CMK (cell line): ENCODE measurements at places on chromosomes 3 and 15.
A peak's percentile ranks its signal among the peaks of the same experiment; 100 is the strongest.

DNA sequence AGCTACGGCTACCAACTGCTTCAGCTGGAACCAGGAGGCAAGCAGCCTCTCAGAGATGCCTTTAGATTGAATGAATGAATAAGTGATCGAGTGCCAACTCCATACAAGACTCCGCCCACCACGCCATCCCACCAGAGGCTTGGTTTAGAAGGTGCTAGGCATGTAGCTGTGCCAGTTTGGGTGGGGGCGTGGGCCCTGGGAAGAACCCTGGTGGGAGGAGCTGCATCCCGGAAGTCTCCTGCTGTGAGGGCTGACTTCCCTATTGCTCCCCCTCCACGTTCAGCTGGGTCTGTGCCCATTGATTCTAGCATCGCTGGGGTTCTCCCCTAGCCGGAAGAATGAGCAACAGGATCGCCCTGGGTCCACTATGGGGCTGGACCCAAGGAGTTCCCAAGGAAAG, 20.9 kb downstream of the LINGO1 start:
- peak; percentile 86 for DNase-seq

GRCh38 chr15:81255958-81256320, 59.3 kb downstream of the IL16 start:
- no peak for DNase-seq

- no peak for DNase-seq
These were observed 1.3 kb upstream of the TP63 start for GRCh38 chr3:189629803-189630455.

DNA sequence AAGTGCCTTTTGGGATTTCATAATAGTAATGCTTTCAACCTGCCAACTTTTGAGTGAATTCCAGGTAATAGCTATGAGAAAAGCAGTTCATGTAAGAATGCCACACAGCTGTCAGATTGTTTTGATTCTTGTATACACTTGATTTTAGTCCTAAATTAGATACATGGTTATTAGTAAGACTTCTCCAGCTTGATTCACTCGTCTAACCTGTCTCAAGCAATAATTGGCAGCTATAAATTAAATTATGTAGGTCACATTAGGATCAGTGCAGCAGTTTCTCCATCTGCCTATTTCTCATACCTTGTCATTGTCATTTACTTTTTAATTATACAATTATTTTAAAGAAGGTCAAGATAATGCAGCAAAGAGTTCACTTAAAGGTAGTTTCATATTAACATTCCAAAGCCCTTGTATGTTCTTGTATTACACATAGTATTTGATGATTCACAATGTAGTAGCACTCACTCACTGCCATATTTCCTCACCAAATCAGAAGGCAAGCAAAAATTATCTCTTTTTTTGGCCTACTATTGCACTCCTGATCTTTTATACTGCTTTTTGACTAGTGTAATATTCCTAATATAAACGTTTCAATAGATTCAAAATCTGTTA, 10.9 kb upstream of the CRYBG3 start:
- no peak for DNase-seq
